GM20000 (cell line): ENCODE measurements at places on chromosomes 3 and 15.

DNA sequence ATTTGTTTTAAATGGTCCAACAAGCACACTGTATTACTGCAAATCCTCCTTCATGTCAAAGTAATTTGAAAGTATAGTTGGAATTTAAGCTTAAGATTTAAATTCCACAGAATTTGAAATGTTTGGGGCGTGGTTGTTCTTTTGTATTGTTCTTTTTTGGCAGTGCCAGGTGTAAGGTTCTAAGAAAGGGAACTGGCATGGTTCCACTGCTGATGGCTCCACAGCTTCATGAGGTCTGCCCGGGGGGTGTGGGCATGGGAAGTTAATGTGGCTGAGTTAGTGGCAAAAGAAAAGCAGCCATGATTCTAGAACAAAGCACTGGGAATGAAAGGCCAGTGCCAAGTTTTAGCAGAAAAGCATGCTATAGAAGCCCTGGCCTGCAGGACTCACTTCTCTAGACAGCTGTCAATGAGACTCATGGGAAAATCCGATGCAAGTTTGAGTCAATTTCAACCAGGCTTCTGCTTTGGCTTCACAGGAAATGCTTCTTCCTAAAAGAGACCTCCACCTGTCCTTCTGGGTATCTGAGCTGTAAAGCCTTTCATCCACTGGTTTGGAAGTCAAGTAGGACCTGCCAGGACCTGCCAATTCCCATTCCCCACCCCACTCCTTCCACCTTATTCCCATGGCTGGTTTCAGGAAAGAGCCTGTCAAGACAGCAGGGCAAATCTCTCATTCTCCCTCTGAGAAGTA lies 18.9 kb downstream of the CDCP1 start:
- DNase-seq = no peak

DNA sequence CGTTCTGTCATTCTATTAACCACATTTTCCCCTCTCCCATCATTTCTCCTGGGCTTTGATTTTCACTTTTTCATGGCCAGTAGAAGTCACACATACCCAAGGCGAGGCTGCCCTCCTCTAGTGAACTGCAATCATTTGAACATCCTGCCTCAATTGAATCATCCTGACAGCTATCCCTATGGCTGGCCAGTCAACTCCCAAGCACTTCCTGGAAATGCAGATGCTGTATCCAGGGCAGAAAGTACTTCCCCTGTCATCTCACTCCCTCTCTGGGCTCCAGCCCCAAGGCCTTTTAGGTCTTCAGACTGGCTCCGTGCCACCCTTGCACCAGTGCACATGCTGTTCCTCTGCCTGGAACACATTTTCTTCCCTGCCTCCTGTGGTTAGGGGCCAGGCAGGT lies 738.3 kb upstream of the CFAP20DC start:
- DNase-seq = no peak

DNA sequence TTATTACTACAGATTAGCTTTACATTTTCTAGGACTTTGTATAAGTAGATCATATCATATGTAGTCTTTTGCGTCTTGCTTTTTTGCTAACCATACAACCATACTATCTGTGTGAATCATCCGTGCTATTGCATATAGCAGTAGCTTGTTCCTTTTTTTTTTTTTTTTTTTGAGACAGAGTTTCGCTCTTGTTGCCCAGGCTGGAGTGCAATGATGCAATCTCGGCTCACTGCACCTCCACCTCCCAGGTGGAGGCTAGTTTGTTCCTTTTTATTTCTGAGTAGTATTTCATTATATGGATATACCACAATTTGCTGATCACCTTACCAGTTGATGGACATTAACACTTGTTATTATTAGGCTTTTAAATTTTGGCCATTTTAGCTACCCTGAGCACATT lies 54.5 kb upstream of the TBL1XR1 start:
- no peak for DNase-seq

DNA sequence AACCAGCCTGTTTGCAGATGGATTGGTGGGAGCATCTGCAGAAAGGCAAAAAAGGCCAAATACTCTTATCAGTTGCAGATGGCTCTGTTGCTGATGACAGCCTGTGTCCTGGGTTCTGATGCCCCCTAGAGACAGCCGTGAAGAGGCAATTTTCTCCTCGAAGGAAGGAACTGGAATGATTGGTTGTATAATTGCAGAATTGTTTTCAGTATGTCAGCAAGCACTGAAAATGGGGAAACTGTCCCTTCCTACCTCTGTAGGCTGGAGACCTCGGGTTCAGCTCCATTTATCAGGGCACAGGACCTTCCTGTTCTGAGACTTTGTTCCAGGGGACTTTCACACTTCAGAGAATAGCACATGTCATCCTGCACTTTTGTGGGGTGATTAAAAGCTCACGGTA lies 103.0 kb downstream of the PGPEP1L start:
- peak; percentile 54 for DNase-seq

DNA sequence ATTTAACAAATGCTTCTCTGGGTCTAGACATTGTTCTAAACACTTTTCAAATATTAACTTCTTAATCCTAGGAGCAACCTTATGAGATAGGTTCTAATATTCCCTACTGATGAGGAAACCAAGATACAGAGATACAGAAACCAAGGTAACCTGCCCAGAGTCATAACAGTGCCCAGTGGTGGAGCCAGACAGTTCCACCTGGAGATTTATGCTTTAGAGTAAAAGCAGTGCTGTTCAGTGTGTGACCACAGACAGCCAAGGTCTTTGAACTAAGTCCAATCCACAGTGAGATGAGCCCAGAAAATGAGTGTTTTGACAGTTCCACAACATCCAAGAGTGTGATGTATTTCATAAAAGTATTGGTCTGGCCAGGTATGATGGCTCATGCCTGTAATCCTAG lies 105.2 kb upstream of the UMPS start:
- DNase-seq = no peak

DNA sequence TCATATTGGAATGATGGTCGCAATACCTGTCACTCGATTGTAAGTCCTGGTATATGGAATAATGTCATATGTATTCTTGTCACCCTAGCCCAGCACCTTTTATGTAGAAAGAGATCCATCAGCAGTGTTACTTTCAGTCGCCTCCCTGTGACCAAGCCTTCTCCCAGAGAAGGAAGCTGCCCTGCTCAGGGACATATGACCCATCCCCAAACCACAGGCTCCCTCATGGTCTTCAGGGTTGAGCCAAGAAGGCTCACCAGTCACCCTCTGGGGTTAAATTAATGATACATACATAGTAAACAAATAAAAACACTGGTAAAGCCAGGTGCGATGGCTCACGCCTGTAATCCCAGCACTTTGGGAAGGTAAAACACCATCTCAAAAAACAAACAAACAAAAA lies 4.6 kb upstream of the MFGE8 start:
- peak; percentile 0 for DNase-seq

DNA sequence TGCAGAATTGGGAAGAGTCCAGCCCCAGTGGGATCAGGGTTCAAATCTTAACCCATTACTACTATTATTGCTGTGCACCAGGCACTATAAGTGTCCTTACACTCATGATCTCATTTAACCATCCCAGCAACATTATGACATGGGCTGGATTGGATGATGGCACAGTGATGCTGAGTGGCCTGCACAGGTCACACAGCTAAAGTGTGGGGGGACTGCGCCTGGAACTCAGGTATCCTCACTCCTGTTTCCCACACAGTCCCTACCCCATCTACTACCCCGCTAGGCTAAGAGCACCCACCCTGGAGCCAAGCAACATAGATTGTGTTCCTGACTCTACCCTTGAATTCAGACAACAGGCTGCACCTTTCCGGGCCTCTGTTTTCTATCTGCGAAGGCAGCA lies 16.0 kb downstream of the WNT5A start:
- no peak for DNase-seq

- no peak for DNase-seq
These were observed 83.8 kb downstream of the GADL1 start for GRCh38 chr3:30810625-30811024.

- no peak for DNase-seq
These were observed 846.1 kb upstream of the CFAP20DC start for GRCh38 chr3:59895972-59896371.

DNA sequence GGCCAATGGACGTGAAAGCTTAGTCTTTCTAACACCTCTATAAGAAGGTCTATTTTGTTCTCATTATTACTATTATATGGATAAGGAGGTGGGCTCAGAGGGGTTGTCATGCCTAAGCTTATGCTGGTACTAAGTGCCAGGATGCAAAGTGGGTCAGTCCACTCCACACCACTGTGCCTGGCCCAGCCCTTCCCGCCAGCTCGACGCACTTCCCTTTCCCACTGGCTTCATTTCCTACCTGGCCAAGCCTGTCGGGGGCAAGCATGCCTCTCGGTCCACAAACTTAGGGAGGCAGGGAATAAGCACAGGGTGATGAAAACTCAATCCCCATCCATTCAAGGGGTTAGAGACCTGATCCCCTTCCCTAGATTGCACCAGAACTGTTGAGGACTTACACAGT lies 5.9 kb upstream of the SYNM start:
- no peak for DNase-seq

- no peak for DNase-seq
These were observed 94.0 kb downstream of the ETFA start for GRCh38 chr15:76217029-76217881.

DNA sequence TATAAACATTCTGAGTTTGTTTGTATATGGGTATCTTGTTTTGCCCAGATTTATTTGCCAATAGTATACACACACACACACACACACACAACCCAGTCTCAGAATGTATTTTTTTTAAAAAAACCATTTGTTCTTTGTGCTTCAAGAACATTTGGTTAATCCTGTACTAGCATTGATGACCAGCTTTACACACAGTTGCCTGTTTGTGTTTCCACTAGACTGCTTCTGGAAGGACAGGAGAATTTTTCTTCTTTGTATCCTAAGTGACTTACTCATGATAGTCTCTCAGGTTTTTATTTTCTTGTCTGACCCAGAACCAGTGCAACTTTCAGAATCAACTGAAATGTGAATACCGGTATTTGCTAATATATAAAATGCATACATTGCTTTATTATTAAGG lies 40.5 kb downstream of the U2SURP start:
- no peak for DNase-seq

DNA sequence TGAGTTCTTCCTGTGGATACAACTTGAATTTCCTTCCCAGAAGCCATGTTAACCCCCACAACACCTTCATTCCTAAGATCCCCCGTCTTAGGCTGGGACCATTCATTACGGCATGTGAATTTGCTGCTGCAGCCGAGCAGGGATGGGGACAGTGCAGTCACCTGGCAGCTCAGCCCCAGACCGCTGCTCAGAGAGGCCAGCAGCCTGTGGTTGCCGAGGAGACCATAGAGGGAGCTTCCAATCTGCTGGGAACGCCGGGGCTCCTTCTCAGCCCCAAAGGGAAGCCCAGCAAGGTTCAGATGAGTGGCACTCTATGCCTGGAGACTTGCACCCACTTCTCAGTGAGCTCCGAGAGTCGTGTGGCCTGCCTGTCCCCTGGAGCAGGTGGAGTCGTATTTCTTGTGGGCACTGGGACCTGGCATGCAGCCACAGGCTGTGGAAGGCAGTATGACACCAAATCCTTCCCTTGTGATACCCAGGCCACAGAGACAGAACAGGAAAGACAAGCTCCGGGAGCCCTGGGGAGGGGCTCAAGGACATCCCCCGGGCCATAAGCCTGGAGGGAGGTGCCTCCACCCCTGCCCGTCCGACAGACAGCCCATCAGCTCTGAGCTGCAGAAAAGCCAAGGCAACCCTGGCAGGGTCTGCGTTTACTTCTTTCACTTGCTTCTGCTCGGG lies 167.3 kb downstream of the FAM43A start:
- no peak for DNase-seq

GRCh38 chr3:142210144-142210543 lies 15.2 kb downstream of the GK5 start:
- no peak for DNase-seq

- DNase-seq = no peak
These were observed 583.5 kb downstream of the ROBO1 start for GRCh38 chr3:79184251-79184650.

GRCh38 chr3:191641789-191642188 lies 180.8 kb downstream of the PYDC2 start:
- DNase-seq = no peak

GRCh38 chr3:57446318-57446841 lies 97.8 kb downstream of the DNAH12 start:
- DNase-seq = no peak

DNA sequence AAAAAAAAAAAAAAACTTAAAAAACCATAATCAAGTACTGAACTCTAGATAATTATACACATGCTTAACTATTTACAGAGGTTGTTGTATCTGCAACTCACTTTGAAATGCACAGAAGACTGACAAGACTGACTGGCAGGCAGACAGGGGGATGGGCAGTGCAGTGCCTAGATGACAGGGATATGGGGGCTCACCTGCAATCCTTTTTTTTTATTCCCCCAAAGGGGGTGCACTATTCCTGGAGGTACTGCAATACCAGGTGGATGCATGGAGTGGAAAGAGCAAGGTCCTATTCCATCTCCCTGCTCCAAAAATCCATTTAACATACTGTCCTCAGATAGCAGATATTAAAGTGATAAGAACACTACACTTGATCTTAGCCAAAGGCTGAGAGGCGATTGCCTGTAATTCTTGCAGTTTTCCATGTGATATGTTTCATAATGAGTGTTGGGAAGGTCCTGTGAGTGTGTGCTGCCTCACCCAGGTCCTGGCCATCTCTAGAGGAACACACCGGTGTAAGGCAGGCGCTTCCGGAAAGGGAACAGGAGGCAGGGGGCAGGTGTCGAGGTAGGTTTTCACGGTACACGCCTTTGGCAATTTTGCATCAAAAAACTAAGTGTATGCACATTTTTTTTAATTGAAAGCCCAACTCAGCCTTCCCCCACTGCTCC lies 22.7 kb downstream of the SEC61A1 start:
- DNase-seq = no peak

DNA sequence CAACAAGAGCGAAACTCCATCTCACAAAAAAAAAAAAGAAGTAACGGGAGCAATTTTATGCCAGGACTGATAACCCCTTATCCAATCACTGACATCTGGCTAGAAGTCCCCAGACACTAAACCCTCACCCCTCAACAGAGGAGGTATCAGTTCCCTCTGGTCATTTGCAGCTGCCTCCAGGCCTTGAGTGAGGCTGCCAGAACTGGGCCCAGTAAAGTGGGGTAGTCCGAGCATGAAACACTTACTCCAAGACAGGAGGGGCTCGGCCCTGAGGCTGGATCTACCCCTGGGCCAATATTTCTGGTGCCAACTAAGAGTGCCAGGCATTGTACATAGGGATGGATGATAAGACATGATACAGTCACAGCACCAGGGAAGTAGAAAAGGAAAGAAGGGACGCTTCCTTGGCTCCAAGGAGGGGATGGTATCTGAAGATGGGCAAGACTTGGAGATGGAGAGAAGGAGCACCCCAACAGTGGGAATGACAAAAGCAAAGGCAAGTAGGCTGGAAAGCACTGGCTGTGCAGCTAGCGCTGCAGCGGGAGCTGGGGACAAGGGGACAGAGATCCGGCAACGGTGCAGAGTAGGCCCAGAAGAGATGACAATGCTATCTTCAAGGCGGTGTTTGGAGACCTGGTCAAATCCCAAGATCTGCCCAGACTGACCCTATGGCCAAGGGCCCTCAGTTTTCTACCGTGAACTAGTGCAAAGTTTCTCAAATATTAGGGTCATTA lies 2.2 kb downstream of the XXYLT1 start:
- DNase-seq = no peak

- no peak for DNase-seq
These were observed 507.8 kb downstream of the TUSC7 start for GRCh38 chr3:117217355-117217754.

- DNase-seq = no peak
These were observed 86.6 kb downstream of the SNRK start for GRCh38 chr3:43372809-43373559.

GRCh38 chr3:188673646-188674186 lies 498.1 kb upstream of the TPRG1 start:
- DNase-seq = no peak
